ENCODE measurements at places on chromosomes 12 and 14. TPM values are rescaled to one million over a fixed set of nuclear protein-coding genes. Genes with fewer than 3 reads are reported as not detected.

DNA sequence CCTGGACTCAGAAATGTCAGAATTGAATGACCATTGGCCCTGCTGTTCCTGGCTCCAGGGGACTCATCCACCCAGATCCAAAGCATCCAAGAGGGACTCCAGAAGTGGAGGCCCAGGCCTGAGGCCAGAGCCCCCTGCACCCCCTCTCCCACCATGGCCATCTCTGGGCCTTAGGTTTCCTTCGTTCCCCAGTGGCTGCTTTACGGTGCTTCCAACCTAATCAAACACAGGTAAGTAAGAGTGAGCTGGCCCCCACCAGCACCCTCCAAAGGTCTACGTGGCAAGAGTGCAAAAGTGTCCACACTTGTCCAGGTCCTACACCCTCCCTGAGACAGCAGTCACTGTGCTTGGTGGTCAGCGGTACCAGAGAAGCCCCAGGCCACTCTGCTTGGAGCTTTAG is 139.0 kb downstream of the DPF3 start:
- DNase-seq, result no peak

EPYC gene
- not detected for total RNA-seq

- DNase-seq, result no peak
Measured at GRCh38 chr12:70353780-70354660, 12.1 kb upstream of the KCNMB4 start.

CIROP gene
- total RNA-seq, result not detected

CLEC1B gene
- not detected for total RNA-seq

DNA sequence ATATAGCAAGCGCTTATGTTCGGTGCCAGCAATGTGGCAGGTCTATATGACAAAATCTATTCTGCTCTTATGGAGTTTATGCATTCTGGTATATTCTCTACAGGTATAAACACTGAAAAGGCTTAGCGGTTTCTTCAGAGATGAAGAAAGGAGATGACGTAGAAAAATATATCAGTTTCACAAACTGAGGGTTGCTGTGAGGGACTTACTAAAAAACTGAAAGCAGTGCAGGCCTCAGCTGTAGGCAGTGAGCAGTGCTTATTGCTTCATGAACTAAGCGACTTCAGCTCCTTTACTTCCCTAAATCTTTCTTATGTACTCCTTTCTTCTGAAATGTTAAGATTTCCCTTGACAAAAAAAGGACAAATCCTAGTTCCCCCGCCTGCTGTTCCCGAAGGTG is 4.5 kb downstream of the DDX47 start:
- no peak for DNase-seq

All from ureter (tissue), 1 donor.